ENCODE measurements at places on chromosomes 1 and 21. TPM values are rescaled to one million over a fixed set of nuclear protein-coding genes. Genes with fewer than 3 reads are reported as not detected.

CORT gene
- total RNA-seq = not detected

PRDM15 gene
- total RNA-seq = 10.0 TPM

YOD1 gene
- 7.3 TPM for total RNA-seq

- H3K36me3 ChIP-seq = no peaks in the 10 kb centered on the region
- H3K4me3 ChIP-seq = no peak overlapping the region
- H3K27ac ChIP-seq = no peak overlapping the region
- H3K4me1 ChIP-seq = peaks cover 31% of the 10 kb centered on the region
These were observed 2.3 kb downstream of the FCRLB start for GRCh38 chr1:161723459-161724141.

GRCh38 chr1:5927506-5928370 lies 64.5 kb downstream of the NPHP4 start:
- no peak for DNase-seq
- H3K4me3 ChIP-seq = no peak overlapping the region
- peaks cover 2% of the 10 kb centered on the region for H3K36me3 ChIP-seq

Measured in activated CD4-positive, alpha-beta T cell treated with anti-CD3 and anti-CD28 coated beads, Interleukin-2, amount 10 ng/mL, durations not matched to agents 7 days and 5 days (primary cell).